ENCODE measurements at places on chromosomes 13 and 19.

- no peak for DNase-seq
These were observed 151.0 kb downstream of the DPF1 start for GRCh38 chr19:38072776-38073750.

DNA sequence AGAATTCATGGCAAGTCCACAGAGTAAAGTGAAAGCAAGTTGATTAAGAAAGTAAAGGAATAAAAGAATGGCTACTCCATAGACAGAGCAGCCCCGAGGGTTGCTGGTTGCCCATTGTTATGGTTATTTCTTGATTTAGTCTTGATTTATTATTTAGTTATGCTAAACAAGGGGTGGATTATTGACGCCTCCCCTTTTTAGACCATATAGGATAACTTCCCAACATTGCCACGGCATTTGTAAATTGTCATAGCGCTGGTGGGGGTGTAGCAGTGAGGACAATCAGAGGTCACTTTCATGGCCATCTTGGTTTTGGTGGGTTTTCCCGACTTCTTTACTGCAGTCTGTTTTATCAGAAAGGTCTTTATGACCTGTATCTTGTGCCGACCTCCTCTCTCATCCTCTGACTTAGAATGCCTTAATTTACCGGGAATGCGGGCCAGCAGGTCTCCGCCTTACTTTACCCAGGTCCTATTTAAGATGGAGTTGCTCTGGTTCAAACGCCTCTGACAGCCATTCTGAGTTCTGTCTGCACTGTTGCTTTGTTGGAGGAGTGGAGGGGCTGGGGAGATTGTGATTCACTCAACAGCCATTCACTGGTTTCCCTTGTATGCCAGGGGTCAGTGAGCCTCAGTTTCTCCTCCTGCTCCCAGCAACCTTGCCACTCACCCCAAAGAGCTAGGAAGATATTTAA is 27.6 kb downstream of the HPN start:
- no peak for DNase-seq

DNA sequence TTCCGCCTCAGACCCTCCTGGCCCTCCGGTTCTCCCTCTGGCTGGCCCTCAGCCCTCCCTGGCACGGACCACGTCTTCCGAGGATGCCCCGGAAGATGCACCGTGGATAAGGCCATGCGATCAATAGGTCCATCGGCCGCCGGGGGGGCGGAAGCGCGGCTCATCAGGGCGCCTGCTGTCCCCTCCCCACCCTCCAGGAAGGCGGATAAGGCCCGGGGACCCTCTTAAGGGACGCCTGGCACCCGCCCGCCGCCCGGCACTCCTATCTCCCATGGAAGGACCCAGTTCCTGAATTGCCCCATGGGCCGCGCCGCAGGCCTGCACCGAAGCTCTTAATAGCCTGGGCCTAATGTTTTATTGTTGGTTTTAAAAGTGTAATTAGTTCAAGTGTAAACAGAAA is 46.2 kb upstream of the TCF3 start:
- DNase-seq = no peak

- DNase-seq = peak; percentile 2
These were observed 15.4 kb upstream of the SBNO2 start for GRCh38 chr19:1189419-1189818.

DNA sequence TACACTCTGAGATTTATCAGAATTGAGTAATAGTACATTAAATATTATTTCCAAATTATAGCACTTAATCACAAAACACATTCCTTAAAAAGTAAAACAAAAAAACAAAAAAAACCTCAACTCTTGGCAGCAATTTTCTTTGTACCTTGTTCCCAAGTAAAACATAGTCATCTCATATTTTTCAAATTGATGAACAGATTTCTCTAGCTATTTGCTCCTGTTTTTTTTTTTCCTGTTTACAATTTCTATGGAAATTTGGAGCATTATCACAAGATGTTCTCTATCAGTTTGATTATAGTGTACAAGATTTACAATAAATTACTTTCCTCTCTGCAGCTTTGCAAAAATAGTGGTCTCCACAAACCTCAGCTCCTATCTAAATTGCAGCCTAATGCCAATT is 25.0 kb downstream of the RFC3 start:
- no peak for DNase-seq

DNA sequence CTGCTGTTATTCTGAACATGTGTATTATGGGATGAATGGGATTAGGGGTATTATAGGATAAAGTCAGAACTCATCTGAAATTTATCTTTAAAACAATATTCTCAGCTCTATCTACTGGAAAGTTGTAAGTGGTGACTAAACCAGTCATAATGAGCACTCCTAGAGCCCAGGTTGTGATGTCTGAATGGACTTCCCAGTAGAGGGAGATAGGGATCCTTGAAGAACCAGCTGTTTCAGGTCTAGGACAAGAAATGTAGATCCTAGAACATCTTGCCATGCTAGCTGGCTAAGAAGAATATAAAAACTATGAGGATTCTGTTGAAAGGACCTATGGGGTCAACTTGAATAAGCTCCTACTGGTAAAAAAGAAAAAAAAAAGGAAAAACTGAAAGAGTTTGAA is 310.8 kb downstream of the SLC7A1 start:
- DNase-seq = no peak

Measured in neural progenitor cell (in vitro differentiated cells).